Cardiac muscle cell (in vitro differentiated cells and primary cell): ENCODE measurements at places on chromosomes 12 and 14. TPM values are rescaled to one million over a fixed set of nuclear protein-coding genes. Genes with fewer than 3 reads are reported as not detected.

The RIMBP2 gene
- polyA plus RNA-seq = 2.6 and 8.3 TPM in 2 replicates

The RBP5 gene
- polyA plus RNA-seq = 1.5 and 4.1 TPM in 2 replicates

The GPD1 gene
- polyA plus RNA-seq = 2.5 and 4.3 TPM in 2 replicates

The GALNT16 gene
- 3.4 and 7.7 TPM in 2 replicates for polyA plus RNA-seq

The MYRFL gene
- polyA plus RNA-seq = 0.79 and 3.5 TPM in 2 replicates

The SLC10A1 gene
- polyA plus RNA-seq = not detected in 2 replicates

The PDE3A gene
- 1.3 and 1.8 TPM in 2 replicates for polyA plus RNA-seq

The CLEC4D gene
- polyA plus RNA-seq = not detected in 2 replicates

The MYF5 gene
- not detected in 2 replicates for polyA plus RNA-seq

The TC2N gene
- polyA plus RNA-seq = 0.05 and 0.17 TPM in 2 replicates

The KRT86 gene
- polyA plus RNA-seq = 0.35 TPM in 1 of 2 replicates, not detected in the other

The SERPINA5 gene
- polyA plus RNA-seq = 0.56 TPM in 1 of 2 replicates, not detected in the other

The TEX52 gene
- 0.15 TPM in 1 of 2 replicates, not detected in the other for polyA plus RNA-seq

The GZMB gene
- not detected in 2 replicates for polyA plus RNA-seq

The NAV3 gene
- polyA plus RNA-seq = 1.2 and 2.9 TPM in 2 replicates

The ARHGEF25 gene
- 2.0 and 3.5 TPM in 2 replicates for polyA plus RNA-seq

The FAM186B gene
- polyA plus RNA-seq = 0.64 and 0.99 TPM in 2 replicates

The SERPINA3 gene
- polyA plus RNA-seq = 0.31 TPM in 1 of 2 replicates, not detected in the other

The USP44 gene
- 1.2 and 2.1 TPM in 2 replicates for polyA plus RNA-seq

The KRT71 gene
- not detected in 2 replicates for polyA plus RNA-seq

The PRB2 gene
- not detected in 2 replicates for polyA plus RNA-seq

The SLC17A8 gene
- not detected in 2 replicates for polyA plus RNA-seq

The SERPINA1 gene
- polyA plus RNA-seq = 2.6 TPM in 1 of 2 replicates, not detected in the other

The VWF gene
- polyA plus RNA-seq = not detected in 2 replicates

The CIDEB gene
- not detected in 2 replicates for polyA plus RNA-seq

The GALNT8 gene
- polyA plus RNA-seq = 4.2 and 5.5 TPM in 2 replicates

The GARIN6 gene
- not detected in 2 replicates for polyA plus RNA-seq

The FOXN4 gene
- 0.15 and 0.84 TPM in 2 replicates for polyA plus RNA-seq

The LHX5 gene
- not detected in 2 replicates for polyA plus RNA-seq

The TAS2R7 gene
- not detected in 2 replicates for polyA plus RNA-seq

The HOXC6 gene
- polyA plus RNA-seq = not detected in 2 replicates

The SIX4 gene
- 3.4 and 4.2 TPM in 2 replicates for polyA plus RNA-seq

The CALCOCO1 gene
- 128 and 176 TPM in 2 replicates for polyA plus RNA-seq

The ANO4 gene
- polyA plus RNA-seq = 0.92 and 1.00 TPM in 2 replicates

The STXBP6 gene
- 3.8 and 6.8 TPM in 2 replicates for polyA plus RNA-seq

The FRS2 gene
- polyA plus RNA-seq = 15.9 and 21.6 TPM in 2 replicates

The GLT1D1 gene
- polyA plus RNA-seq = 0.83 and 4.1 TPM in 2 replicates

The LRRK2 gene
- polyA plus RNA-seq = 5.7 and 6.4 TPM in 2 replicates

The CD27 gene
- 0.32 and 0.35 TPM in 2 replicates for polyA plus RNA-seq

The POTEM gene
- not detected in 2 replicates for polyA plus RNA-seq

The ENO2 gene
- 133 and 154 TPM in 2 replicates for polyA plus RNA-seq

The CD163 gene
- not detected in 2 replicates for polyA plus RNA-seq

The C1R gene
- polyA plus RNA-seq = 1.5 and 3.4 TPM in 2 replicates

The NELL2 gene
- 2.0 and 3.3 TPM in 2 replicates for polyA plus RNA-seq

The PZP gene
- polyA plus RNA-seq = 0.33 and 0.62 TPM in 2 replicates

The OR10AD1 gene
- polyA plus RNA-seq = not detected in 2 replicates

The KLRC3 gene
- polyA plus RNA-seq = 0.15 TPM in 1 of 2 replicates, not detected in the other

The FAM90A1 gene
- 0.97 TPM in 1 of 2 replicates, not detected in the other for polyA plus RNA-seq

The LMO3 gene
- 12.2 and 37.6 TPM in 2 replicates for polyA plus RNA-seq

The RPS6KL1 gene
- 9.3 and 9.8 TPM in 2 replicates for polyA plus RNA-seq

The GRIP1 gene
- 2.6 and 10.2 TPM in 2 replicates for polyA plus RNA-seq
